Smooth muscle cell of the pulmonary artery (primary cell): ENCODE measurements at places on chromosomes 7 and 10. TPM values are rescaled to one million over a fixed set of nuclear protein-coding genes. Genes with fewer than 3 reads are reported as not detected.

The SAP25 gene
- 0.13 TPM in 1 of 2 replicates, not detected in the other for total RNA-seq

The TUBAL3 gene
- not detected in 2 replicates for total RNA-seq

The EIF5AL1 gene
- total RNA-seq: 0.13 and 0.26 TPM in 2 replicates

The PIP gene
- not detected in 2 replicates for total RNA-seq

The NRG3 gene
- total RNA-seq: not detected in 2 replicates

The AFAP1L2 gene
- total RNA-seq: 0.17 and 1.2 TPM in 2 replicates

The CYP2E1 gene
- 0.20 and 0.86 TPM in 2 replicates for total RNA-seq

The MCM10 gene
- total RNA-seq: 2.0 and 2.5 TPM in 2 replicates

The PILRB gene
- total RNA-seq: 5.7 and 7.8 TPM in 2 replicates

The TMUB1 gene
- total RNA-seq: 25.5 and 26.2 TPM in 2 replicates

The GPR158 gene
- total RNA-seq: 0.26 and 0.33 TPM in 2 replicates

The GARIN1A gene
- total RNA-seq: 1.3 and 1.4 TPM in 2 replicates
